ENCODE measurements at places on chromosomes 1 and 21.
A peak's percentile ranks its signal among the peaks of the same experiment; 100 is the strongest.

DNA sequence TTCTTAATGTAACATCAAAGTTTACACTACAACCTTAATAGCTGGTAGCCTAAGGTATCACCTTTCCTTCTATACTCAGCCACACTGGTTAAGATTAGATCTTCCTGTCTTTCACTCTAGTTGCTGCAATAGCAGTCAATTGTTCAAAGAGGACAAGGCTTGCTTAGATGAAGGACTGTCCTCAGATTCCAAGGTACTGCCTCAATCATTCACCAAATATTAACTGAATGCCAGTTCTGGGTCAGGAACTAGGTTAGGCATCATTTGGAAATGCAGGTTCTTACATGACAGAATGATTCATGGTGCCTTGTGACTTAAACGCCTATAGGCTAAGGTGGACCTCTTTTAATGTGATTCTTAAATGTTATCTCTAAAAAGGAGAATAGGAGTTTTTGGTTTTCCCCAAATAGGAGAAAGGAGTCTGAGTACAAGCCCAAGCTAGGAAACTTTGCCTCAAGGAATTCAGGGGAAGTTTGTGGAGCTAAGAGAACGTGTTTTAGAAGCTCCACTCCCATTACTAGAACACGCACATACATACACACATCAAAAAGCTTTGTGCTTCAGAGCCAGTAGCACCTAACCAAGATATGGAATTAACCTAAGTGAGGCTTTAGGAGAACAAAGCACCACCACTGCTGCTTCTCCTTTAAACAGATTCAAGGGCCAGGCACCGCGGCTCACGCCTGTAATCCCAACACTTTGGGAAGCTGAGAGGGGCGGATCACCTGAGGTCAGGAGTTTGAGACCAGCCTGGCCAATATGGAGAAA is 8.5 kb upstream of the WDR47 start:
- DNase-seq, result no peak

DNA sequence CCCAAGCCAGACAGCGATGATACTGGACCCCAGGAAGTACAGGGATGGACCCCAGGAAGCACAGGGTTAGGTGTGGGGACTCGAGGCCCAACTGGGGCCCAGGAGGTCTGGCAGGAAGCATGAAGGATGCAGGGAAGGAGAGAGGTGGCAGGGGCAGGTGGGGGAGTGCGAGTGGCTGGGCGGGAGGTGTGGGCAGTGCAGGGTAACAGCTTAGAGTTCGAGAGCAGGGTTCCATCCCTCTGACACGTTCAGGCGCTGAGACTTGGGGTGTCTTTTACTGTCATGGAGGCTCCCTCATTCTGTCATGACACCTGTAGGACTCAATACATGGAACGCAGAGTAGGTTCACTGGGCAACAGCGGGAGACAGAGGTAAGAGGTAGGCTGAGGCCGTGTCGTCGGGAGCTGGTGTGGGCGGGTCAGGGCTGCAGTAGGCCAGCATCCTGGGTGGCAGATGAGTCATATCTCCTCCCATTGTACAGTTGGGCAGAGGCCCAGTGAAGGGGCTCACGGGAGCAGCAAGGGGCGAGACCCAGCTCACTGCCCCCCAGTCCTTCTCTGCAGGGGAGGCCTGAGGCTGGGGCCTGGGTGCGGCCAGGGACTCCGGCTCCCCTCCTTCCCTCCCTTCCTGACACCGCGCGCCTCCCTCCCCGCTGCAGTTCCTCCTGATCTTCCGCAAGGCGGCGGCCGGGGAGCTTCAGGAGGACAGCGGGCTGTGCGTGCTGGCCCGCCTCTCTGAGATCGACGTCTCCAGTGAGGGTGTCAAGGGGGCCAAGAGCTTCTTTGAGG is 11.6 kb upstream of the CTRC start:
- no peak for DNase-seq

DNA sequence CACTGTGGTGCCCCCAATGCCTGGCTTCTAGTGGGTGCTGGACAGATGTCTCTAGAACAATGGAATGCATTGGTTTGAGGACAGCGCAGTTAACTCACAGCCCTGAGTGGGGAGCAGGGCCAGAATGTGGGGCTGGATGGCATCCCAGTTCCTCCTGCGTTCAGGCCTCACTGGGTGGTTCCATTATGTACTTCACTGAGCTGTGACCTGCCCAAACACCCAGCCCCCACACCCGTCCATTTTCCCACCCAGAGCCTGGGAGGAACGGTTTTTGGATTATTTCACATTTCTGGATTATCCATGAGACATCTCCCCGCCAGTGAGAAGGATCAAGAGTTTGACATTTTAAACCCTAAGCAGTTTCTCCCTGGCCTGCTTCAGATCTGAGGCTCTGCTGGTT is 55.3 kb upstream of the WASF2 start:
- no peak for DNase-seq

GRCh38 chr1:238753252-238753651 is 633.1 kb upstream of the CHRM3 start:
- no peak for DNase-seq

DNA sequence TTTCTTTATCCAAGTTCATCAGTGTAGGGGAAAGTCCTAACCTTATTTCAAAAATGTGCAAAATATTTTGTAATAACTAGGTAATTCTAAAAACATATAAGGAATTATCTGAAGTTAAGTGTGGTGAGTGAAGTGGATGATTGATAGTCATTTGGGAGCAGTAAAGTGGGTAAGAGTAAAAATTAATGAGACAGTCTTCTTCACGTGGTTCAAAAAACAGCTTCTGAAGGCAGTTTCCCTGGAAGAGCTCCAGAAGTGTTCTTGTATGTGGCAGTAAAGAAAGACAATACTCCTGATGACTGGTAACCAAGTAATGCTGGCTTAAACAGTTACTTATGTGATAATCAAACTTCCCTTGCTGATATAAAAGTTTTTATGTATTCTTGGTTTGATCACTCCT is 50.3 kb downstream of the LEPR start:
- no peak for DNase-seq

DNA sequence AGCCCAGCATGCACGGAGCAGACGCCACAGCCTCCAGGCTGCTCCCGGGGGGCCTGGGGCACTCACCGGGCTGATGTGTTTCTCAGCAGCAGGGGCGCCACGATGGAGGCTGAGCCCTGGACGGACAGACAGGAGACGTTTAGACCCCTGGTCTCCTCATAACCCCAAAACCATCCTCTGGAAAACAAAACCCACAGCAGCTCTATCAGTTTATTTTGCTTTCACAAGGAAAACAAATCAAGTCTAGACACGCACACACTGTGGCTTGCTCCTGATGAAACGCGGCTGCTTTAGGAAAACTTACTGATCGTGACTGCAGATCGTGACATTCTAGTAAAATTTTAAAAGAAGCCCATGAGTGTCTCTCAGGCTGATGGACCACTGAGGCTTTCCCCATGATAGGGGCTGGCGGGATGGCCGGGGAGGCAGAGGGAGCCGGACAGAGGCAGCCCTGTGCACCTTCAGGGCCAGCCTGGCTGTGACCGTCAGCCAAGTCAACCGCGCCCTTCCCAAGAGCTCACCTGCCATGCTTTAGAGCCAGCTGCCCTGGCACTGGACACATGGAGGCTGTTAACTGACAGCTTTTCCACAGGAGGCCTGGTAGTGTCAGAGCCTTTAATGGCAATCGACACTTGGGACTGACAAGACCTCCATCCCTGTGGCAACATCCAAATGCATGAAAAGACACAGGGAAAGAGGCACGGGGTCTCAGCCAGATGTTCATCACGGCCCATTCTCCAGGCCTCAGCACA is 5.2 kb downstream of the POFUT2 start:
- no peak for DNase-seq

DNA sequence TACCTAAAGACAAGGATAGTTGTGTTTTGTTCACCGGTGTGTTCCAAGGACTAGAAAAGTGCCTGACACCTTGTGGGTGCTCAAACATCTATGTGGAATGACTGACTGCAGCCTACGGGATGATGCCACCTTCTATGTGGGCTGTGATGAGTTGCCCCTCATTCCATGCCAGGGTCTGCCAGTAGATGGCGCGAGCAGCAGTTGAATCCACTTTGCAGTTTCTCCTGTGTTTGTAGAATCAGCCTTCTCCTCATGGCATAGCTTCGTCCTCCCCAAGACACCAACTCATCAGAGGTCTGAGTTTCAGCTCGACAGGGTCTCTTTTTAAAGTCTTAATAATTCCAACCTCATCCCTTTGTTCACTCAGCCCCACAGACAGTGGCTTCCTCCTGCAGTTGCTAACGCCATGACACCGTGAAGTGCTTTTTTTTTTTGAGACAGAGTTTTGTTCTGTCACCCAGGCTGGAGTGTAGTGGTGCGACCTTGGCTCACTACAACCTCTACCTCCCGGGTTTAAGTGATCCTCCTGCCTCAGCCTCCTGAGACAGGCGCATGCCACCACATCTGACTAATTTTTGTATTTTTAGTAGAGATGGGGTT is 133.7 kb downstream of the CAPN8 start:
- no peak for DNase-seq

DNA sequence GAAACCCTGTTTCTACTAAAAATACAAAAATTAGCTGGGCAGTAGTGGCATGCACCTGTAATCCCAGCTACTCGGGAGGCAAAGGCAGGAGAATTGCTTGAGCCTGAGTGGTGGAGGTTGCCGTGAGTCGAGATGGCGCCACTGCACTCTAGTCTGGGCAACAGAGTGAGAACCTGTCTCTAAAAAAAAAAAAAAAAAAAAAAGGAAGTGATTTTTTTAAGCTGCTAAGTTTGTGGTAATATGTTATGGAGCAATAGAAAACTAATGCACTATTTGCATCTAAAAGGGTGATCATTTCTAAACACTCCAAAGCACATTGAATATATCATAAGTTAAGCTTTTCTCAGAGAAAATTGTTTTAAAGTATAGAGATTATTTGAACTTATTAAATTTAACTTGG is 244.8 kb upstream of the SPAG17 start:
- no peak for DNase-seq

GRCh38 chr1:19547814-19548213 is 62.5 kb upstream of the CAPZB start:
- no peak for DNase-seq

DNA sequence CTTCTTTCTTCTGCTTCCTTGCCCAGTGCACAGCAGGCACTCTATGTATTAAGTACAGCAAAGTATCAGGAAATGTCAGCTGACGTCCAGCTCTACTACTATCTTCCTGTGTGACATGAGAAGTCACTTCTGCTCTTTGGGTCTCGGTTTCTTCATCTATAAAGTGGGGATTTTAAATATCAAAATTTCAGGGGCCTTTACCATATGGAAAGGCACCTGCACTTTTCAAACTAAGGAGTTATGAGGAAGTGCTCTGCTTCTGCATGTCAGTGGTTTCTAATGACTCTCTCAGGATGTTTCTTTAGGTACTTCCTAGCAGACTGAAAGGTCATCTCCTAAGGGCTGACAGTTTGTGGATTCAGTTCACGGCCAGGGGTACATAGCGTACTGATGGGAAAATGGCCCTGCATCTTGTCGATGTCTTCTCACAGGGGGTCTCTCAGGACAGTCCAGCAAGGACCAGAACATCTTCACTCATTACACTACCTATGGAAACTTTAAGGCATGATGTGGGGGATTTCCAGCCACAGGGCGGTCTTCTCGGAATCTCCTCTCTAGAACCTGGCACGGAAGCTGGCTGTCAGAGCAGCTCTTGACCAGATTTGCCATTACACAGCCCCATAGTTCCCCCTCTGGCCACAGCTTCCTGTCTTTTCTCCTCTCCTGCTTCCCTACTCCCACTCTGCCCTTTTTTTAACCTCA is 42.0 kb upstream of the MTF1 start:
- DNase-seq, result no peak

- peak; percentile 62 for DNase-seq
Observed at GRCh38 chr1:77412069-77412819, 130.4 kb downstream of the AK5 start.

DNA sequence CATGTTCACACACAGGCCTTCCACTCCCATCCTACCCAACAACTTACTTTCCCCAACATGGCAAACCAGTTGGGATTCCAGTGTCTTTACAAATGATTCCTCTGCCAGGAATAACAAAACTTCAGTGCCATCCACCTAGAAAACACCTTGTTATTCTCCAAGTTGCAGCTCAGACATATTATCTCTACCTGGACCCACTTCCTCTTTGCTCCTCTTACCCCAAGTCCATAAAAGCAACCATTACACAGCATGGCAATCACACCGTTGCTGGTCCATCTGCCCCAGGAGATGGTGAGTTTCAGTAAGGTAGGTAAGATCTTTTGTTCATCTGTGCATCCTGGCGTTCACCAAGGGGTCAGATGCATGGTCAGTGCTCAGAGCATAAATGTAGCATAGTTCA is 66.0 kb upstream of the CSF1 start:
- no peak for DNase-seq

GRCh38 chr1:235423214-235423652 is 56.0 kb downstream of the TBCE start:
- DNase-seq, result no peak

- DNase-seq, result no peak
Observed at GRCh38 chr1:237306726-237307125, 264.7 kb downstream of the RYR2 start.

GRCh38 chr21:15776818-15777217 is 47.0 kb downstream of the USP25 start:
- no peak for DNase-seq

GRCh38 chr1:242023805-242024204 is 24.9 kb upstream of the MAP1LC3C start:
- DNase-seq, result no peak

DNA sequence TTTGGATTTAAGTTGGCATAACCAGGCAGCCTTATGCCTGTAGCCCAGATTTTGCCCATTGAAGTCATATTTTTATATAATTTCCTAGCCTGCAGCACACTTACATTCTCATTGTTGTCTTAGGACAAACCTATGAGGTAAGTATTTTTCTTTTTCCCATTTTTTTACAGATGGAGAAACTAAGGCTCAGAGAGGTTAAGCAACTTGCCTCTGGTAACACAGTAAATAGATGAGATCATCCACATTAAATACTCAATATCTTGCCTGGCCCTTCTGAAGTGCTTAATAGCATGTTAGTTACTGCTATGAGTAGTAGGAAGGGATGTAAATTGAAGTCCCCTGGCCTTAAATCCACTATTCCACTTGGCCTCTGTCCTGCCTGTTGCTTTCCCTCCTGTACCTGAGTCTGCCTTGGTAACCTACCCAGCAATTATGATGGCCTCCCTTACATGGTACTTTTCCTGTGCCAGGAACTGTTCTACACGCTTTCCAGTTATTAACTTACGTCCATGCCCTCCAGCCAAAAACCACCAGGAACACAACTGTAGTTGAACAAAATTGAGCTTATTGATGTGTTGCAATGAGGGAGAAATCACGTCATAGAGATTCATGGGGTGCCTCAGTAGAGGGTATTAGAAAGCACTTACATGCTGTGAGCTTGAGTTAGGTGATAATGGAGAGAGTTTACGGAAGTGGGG is 111.6 kb upstream of the FGGY start:
- DNase-seq, result no peak

GRCh38 chr1:4444086-4444485 is 210.3 kb upstream of the AJAP1 start:
- no peak for DNase-seq

GRCh38 chr1:226741009-226741408 is 1.9 kb upstream of the ITPKB start:
- DNase-seq, result no peak

GRCh38 chr1:114272593-114272992 is 118.9 kb upstream of the SYT6 start:
- no peak for DNase-seq

GRCh38 chr1:165833358-165833757 is 5.9 kb downstream of the UCK2 start:
- DNase-seq, result no peak

All from AG09309 (cell line).